ENCODE measurements at places on chromosomes 5 and 9. TPM values are rescaled to one million over a fixed set of nuclear protein-coding genes. Genes with fewer than 3 reads are reported as not detected.

The CEL gene
- not detected for polyA plus RNA-seq

The NPDC1 gene
- 15.3 TPM for polyA plus RNA-seq

The PRSS3 gene
- not detected for polyA plus RNA-seq

The RGS7BP gene
- polyA plus RNA-seq = not detected

DNA sequence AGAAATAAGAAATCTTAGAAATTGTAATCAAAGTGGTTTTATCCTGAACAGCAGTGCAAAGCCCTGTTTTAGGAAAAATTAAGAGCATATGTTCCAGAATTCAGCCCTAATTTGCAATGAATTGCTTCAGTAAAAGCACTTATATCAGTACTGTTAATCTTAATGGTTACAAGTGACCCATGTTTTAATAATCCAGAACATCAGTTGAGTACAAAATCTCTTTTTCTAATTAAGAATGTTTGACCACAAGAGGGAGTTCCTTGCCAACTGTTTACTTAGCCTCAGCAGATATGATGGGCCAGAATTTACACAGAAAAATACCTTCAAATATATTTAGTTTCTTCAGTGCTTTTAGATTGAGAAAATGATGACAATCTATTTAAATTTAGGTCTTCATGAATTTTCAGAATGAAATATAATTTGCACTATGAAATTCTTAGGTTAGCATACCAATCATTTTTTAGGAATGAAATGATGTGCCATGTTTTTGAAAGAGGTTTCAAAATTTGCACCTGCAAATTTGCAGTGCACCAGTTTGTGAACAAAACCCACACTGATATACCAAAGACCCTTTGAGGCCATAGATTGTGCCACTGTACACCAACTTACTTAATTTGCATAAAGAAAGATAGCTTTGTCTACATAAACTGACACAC is 926.3 kb upstream of the ARRDC3 start:
- DNase-seq = no peak

- no peak for DNase-seq
These were observed 19.7 kb downstream of the TLE4 start for GRCh38 chr9:79591458-79591857.

- DNase-seq = no peak
These were observed 47.8 kb downstream of the PRLR start for GRCh38 chr5:35182486-35182885.

DNA sequence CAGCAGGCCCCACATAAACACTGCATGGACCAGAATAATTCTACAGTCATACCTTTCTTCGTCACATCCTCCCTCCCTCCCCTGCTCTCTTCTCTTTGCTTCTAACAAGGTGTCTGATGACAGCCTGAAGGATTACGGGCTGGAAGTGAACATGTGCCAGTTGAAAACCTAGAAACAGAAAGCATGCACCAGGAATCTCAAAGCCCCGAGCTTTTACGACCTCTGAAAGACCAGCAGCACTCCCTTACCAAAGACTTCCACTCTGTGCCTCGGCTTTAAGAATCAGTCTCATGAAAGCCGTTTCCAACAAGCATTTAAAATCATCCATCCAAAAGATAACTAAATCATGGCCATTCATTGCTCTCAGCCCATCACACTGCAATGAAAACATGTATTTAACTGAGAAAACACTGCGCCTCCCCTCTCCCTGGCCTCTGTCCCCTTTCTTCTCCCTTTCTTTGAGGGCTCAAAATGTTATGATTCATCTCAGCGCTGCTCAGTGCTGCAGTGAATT is 21.3 kb downstream of the MSX2 start:
- DNase-seq = no peak

DNA sequence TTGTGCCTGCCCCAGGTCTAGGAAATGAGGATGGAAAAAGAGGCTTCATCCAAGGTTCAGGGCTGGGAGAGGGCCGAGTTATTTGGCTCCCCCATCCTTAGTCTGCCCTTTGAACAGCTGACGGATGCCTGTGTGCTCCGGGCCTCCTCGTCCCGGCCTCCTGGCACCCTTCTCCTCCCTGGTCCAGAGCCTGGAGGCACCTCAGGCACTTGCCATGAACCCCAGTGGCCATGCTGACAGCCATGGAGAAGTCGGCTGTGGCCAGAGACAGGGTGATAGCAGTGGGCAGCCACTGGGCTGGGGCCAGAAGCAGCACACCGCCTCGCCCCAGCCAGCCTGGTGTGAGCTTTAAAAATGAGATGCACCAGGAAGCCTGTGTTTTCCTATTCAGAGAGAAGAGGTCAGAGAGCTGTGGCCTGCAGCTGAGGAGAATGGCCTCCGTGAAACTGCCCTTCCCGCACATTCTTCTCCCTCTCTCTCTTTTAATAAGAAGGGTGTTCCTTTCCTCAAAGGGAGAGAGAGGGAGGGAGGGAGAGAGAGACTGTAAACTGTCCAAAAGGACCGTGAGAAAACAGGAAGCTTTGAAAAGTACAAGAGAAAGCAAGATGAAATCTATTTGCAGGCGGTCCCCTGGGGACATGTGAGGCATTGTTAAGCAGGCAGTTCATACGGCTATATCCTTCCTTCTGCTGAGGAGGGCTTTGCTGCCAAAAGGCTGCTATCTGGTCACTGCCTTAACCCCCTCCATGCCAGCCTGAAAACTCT is 55.3 kb downstream of the ZNF366 start:
- no peak for DNase-seq

GRCh38 chr5:154249826-154250225 is 59.3 kb downstream of the GALNT10 start:
- DNase-seq = no peak

DNA sequence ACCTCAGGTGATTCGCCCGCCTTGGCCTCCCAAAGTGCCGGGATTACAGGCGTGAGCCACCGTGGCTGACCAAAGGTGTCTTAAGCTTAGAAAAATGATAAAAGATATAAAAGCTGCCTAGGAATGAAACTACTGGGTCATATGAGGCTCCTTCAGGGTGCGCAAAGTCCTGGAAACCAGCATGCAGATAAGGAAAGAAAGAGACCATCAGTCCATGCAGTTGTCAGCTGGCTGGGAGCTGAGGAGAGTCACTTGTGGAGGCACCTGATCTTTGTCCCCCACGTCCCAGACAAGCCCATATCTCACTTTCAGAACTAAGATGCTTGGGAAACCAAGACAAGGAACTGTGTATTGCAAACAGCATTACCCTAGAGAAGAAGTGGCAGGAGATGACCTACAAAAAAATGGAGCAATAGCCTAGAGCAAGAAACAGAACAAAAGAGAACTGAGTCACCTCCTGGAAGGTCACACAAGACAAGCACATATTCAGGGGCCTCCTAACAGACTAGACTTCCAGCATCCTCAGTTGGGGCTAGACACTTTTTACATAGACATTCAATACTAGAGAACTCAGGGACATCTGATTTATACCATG is 2.8 kb upstream of the CCDC125 start:
- DNase-seq = no peak

DNA sequence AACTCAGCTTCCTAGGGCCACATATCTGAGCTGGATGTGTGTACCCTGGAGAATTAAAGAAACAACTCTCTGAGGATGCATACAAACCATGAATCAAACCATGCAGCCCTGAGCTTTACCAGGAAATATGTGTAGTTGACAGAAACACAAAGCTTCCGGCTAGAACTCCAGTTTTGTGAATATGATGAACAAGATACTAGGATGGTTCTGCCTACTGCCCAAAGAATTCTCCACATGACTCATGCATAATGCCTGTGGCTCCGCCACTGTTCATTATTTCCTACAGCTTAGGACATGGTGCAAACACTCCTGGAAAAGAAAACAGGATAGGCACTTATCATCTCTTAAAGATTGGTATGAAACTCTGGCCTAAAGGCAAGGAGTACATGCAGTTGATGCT is 343.4 kb downstream of the DNAH5 start:
- DNase-seq = no peak
